ENCODE measurements at places on chromosomes 5 and 9.

GRCh38 chr5:148297731-148298130, 14.5 kb upstream of the SPINK7 start:
- DNase-seq = no peak

DNA sequence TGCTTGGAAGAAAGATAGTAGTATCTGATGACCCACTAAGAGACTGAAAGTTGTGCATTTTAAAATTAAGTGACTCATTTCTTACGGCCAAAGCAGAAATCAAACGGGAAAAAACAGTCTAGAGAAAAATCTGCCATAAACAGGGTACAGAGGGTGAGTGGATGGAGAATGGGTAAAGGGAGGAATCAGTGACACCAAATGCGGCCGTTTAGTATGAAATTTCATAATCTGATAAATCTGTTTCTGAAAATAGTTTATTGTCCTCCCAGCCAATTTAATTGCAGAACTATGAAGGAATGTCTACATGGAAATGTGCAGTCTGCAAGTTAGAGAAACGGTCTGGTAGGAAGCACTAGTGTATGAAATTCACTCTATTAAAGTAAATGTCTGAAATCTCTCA, 39.5 kb downstream of the ADAMTS12 start:
- DNase-seq = no peak

DNA sequence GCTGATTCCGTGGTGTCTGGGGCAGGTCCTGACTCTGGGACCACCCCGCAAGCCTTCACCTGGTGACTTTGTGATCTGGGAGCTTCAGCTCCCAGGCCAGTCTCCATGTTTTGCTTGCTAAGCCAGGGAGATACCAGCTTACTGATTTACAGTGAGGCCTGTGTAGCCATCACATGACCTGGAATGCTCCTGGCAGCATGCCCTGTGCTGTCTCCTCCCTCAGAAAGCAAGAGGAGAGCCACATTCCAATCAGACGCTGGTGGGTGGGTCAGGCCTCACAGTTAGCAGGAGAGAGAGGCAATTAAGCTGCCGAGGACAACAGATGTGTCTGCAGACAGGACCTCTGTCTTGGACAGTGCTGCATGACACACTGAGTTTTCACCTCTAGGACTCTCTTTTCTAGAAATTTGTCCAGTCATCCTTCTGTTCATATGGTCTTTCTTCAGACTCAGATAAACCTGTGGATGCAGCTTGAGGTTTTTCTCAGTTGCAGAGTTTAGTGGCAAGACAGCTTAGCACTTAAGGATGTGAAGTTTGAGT, 24.4 kb upstream of the GRPEL2 start:
- DNase-seq = no peak

DNA sequence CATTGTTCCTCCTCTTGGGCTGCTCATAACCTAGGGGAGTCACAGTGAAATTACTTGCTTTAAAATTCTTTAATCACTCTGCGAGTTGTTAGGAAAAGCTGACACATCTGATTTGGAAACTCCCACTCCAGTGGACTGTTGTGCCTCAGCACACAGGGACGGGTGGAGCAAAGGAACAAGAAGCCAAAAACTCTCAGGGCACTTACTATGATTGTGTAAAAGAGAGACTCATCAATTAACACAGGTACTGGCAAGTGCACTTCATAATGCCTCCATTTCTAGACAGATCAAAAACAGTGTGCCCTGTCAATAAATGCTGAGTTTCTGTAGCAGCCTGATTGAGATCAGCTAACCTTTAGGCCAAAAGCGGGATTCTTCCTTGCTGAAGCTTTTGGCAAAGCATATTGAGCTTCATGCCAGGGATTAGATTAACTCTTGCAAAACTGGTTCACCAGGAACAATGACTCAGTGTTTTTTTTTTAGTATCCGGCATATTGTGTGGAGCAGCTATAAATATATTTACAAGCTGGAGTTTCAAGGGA, 55.9 kb downstream of the TMC1 start:
- DNase-seq = no peak

- no peak for DNase-seq
These were observed 44.2 kb upstream of the STARD4 start for GRCh38 chr5:111556501-111556900.

GRCh38 chr9:38619556-38620447, 594 bp downstream of the ANKRD18A start:
- DNase-seq = no peak

GRCh38 chr9:104984121-104984520, 56.2 kb upstream of the ABCA1 start:
- DNase-seq = no peak

DNA sequence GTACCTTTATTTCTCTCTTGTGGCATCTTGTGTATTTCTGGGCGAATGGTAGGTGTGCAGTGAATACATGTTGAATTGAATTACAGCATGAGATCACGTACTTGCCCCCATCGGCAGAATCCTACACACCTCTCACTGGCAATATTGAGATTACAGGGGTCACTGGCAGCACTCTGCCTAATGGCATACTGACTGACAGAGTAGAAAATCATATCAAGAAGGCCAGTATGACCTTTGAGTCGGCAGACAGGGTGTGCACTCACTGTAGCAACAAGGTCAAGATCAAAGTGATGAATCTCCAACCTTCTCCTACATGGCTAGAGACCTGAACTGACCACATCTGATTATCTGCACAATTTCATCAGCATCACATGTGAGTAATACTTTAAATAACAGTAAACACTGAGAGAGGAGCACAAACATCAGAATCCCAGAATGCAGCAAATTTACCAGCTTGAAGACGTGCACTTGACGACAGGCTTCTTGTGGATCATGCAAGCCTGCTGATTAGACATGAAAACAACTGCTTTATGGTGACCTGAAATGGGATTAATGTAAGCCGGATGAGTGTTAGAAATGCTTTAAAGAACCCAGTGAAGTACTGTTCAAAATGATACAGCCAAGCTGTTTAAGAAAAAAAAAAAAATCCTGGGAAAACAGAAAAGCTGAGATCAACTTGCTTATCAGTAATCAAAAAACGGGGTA, 267.1 kb upstream of the EFNA5 start:
- no peak for DNase-seq
